NCI-H526 (cell line): ENCODE measurements at places on chromosomes 4 and X.

- DNase-seq, result peak; percentile 69
Measured at GRCh38 chrX:107675823-107676555, 47.7 kb downstream of the PRPS1 start.

DNA sequence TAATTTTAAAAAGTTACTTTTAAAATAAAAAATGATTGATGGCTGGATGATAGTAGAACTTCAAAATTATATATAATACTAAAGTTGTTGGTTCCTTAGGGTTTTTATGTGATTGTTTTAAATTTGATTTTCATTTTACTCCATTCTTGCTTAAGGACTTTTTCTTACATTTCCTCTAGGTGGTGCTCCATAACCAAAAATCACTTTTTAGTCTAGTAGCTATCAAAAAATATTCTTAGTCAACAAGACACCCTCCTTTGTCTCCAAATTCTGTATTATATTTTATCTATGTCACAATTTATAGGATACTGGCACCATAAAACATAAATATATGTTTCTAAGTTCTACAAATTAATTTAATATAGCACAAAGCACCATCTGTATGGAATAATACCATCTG is 67.2 kb upstream of the BRWD3 start:
- DNase-seq, result peak; percentile 49

DNA sequence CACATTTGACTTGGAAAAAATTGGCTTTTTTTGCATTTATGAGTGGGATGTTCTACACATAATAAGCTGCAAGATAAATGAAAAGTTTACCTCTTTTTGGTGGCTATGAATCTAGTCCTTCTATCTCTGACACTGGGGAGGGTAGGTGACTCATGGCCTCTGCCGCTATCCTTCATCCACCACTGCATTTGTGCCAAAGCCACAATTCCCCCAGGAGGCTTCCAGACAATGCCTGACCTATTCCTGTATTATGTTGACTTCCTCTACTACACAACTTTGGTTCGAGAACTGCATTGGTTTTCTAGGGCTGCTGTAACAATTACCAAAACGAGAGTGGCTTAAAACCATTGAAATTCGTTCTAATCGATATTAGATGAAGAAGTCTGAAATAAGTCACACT is 245.6 kb downstream of the TRAM1L1 start:
- DNase-seq, result no peak

DNA sequence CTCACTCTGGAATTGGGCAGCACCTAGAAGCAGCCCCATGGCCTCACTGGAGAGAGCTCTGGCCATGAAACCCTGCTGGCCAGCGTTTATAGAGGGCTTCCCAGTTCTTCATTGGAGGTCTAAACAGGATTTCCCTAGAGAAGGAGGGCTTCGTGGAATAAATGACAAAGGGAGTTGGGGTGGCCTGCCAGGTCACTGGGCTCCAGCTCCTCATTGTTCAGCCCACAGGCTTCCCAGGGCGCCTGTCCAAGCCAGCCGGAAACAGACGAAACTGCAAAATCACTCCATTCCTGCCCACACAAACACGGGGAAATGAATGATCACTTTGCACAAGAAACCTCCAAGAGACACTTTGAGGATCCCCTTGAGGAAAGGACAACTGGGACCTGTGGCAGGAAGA is 189.7 kb downstream of the TSPAN5 start:
- no peak for DNase-seq

- no peak for DNase-seq
Measured at GRCh38 chr4:162364651-162365050, 200.9 kb upstream of the FSTL5 start.

DNA sequence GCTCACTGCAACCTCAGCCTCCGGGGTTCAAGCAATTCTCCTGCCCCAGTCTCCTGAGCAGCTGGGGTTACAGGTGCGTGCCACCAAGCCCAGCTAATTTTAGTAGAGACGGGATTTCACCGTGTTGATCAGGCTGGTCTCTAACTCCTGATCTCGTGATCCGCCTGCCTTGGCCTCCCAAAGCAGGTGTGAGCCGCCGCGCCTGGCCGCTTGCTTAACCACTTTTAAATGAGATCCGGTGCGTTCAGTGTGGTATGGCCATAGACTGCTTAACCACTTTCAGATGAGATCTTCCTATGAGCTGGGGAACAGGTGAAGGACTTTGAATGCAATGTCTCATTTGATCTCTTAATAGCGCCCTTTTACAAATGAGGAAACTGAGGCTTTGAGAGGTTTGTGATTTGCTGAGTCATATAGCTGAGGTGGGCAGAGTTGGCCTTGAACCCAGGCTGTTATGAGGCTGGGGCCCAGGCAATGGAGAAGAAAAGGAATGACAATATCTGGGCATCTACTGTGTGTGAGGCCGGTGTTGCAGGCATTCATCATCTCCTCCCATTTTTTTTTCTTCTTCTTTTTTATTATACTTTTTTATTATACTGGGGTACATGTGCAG is 41.9 kb upstream of the NSG1 start:
- DNase-seq, result no peak

DNA sequence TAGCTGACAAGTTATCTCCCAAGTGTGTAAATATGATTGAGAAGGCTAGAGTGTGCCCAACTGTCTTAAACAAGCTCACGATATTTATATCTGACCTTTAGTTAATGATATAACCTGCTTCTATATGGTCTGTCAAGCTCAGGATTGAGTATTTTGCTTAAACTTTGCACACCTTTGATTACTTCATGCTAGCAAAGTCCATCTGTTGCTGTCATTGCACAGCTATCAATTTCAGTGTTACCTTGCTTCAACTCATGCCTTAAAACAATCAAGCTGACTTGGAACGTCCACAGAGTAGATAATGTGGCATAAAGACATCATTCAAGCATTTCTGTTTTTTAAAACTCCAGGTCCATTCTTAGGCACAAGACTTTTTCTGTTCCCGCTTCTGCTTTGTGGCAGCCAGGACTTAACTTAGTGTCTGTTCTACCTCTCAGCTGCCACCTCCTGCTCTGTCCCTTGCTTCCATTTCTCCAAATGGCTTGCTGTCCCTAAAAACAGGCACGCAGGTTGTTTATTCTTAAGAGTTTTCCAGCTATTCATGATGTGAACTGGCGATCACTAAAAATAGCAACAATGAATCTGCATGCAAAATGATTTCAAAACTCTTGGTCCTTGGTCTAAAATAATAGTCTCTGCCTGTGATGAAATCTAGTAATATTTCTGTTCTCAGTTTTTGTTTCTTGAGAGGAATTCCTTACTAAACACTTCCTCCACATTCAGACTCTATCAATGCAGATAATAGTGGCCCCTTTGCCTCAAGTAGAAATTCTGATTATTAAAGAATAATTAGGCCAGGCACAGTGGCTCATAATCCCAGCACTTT is 16.3 kb upstream of the NEIL3 start:
- DNase-seq, result no peak

- DNase-seq, result no peak
Measured at GRCh38 chrX:46634577-46634976, 61.0 kb downstream of the CHST7 start.

- no peak for DNase-seq
Measured at GRCh38 chrX:1222531-1223241, 10.2 kb upstream of the CRLF2 start.

GRCh38 chr4:75698162-75698962 is 25.2 kb upstream of the G3BP2 start:
- no peak for DNase-seq

DNA sequence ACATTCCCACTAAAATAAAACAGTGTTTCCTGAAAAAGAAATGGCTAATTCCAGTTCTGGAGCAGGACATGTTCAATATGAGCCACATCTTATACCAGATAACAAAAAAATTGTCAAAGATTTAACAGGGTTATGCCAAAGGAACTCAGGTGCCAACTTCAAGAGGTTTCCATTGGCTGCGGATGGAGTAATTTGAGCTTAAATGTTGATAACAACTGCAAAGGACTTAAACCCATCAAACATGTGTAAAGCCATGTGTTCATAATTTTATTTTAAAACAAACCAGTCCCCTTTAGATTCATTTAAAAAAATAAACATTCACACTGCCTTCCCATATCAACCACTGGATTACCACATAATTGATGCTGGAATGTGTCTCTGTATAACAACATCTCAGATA is 156.4 kb upstream of the PCDH18 start:
- no peak for DNase-seq

- DNase-seq, result no peak
Measured at GRCh38 chr4:116150152-116150551, 935.2 kb downstream of the TRAM1L1 start.

DNA sequence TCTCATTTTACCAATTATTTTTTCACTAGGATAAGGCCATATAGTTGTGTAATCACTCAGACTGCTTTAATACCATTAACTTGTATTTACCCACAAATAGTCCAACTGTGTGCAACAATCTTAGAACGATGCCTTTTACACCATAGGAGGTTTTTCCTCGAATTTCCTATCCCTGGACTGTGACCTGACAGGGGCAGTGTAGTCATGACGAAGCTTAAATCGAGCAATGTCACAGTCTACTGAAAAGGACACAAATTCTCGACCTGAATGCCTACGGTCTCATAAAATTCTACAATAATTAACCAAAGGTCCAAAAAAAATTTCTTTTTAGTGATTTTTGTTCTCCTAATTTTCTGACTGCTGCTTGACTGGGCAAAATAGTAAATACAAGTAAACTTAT is 208.9 kb downstream of the ADAMTS3 start:
- DNase-seq, result no peak

- no peak for DNase-seq
Measured at GRCh38 chr4:53130896-53131561, 234.8 kb downstream of the SCFD2 start.

DNA sequence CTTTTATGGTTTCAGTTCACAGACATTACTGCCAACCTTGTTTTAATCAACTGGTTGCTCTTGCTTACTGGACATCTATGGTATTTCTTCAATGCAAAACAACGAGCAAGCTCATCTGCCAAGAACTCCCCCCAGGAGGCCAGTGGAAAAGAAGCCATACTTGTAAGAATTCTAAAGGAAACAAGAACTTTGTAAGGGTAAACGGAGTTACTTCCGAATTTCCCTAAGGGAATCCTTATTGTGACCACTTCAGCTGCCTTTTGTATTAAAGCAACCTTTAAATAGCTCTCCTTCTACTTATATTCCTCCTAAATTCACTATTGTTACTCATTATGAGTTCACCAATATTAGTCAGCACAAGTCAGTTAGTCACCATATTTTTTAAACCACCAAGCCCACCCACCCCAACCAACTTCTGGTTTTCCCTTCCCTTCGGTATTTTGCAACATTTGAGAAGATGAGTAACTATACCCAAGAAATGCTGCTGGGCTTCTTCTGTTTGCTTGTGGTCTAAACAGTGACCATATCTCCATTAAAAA is 602.8 kb upstream of the DIPK2B start:
- no peak for DNase-seq

DNA sequence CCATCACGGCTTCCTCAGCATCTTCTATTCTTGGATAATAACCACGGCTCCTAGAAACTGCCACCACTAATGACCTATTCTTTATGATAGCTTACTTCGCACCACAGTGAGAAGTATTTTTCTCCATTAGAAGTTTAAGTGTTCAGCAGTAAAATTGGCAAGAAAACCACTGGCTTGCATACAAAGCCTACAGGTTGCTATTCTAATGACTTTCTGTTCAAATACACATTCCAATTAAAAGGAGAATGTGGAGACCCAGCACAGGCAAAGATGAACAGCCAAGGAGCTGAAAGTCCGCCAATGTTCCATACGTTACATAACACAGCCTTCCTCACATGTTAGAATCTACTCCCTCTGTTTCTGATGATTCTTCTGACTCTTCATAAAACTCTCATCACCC is 875.0 kb upstream of the PRKX start:
- no peak for DNase-seq
